Activated CD4-positive, alpha-beta T cell treated with anti-CD3 and anti-CD28 coated beads for 24 hours (primary cell): ENCODE measurements at places on chromosomes 5 and 9.

DNA sequence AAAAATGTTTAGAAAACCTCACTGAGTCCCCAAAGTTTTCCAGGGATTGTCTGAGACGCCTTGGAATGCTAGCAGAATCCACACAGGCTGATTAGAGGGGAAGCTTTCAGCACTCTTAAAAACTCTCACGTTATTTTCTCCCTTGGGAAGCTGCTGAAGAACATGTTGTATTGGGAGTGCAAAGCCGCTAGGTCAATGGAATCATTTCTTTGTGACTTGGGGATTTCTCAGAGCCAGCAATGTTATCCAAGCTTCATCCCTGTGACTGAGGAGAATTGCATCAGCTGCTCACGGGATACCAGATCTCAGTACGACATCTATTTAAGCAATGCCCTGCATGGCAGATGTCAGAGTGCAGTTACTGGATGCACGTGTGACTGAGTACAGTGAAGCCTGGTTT is 426.4 kb upstream of the MPDZ start:
- no peak for DNase-seq

GRCh38 chr5:148790545-148791333 is 35.7 kb upstream of the ADRB2 start:
- DNase-seq, result no peak

DNA sequence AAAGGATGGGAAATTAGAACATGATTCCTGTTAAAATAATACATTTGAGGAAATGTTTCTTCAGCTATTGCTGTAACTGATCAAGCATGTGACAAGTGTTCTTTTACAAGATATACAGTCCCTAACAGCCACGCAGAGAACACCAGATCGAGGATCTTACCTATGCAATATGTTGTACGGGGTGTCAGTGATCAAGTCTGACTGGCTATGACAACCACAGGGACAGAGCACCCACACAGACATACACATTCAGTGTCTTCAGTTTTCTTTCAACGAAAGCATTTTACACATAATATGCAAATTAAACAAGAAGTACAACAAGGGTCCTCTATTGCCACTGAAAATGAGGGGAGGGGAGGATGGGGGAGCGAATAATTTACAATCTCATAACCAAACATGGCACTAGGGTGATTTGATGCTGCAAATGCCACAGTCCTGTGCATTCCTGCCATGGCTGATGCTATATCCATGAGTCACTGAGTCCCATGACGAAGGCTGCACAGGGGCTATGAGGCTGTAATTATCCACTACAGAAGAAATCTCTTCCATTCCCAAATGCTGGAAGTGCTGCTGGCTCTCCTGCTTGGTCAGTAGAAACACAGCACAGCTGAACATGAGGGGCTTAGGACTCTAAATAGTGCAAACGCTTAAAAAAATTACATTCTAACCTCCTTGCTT is 118.2 kb downstream of the KLHL3 start:
- no peak for DNase-seq

GRCh38 chr5:87120518-87121303 is 147.0 kb upstream of the RASA1 start:
- no peak for DNase-seq

DNA sequence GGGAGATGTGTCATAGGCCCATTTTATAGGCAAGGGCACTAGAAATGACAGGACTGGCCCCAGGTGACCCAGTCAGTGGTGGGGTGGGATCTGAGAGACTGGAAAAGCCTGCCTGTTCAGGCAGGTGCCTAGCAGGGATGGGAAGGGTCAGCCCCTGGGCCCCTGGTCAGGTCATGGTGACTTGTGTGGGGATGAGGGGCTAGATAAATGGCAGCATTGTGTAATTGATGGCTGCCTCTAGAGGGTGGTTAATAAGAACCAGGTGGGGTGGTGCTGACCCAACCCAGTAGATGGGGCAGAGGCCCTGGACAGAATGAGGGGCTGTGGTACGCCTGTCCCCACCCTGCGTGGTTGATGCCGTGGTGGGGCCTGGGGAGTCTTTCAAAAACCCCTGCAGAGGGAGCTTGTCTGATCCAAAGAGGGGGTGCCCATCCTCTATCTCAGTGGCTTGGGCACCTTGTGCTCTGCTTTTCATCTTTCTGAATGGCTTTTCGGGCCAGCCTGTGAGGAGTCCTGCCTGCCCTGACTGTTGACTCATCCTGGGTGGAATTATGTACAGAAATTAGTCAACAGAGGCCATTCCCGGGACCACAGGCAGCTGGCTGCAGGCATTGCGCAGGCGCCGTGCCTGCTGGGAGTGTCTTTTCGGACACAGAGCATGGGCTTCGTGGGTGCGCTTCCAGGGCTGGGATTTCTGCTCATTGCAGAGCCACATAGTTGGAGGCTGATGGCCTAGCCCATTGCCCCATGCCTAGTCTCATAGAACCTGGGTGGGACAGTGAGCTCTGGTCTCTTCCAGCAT is 93.6 kb upstream of the PITX1 start:
- no peak for DNase-seq

GRCh38 chr5:142783601-142784341 is 13.6 kb downstream of the ARHGAP26 start:
- peak; percentile 35 for DNase-seq

- peak; percentile 44 for DNase-seq
These were observed 3.2 kb upstream of the NRARP start for GRCh38 chr9:137305060-137305797.

GRCh38 chr5:56529666-56530430 is 285.5 kb upstream of the MAP3K1 start:
- DNase-seq, result no peak

GRCh38 chr5:173781816-173782670 is 106.1 kb upstream of the CPEB4 start:
- DNase-seq, result peak; percentile 37

DNA sequence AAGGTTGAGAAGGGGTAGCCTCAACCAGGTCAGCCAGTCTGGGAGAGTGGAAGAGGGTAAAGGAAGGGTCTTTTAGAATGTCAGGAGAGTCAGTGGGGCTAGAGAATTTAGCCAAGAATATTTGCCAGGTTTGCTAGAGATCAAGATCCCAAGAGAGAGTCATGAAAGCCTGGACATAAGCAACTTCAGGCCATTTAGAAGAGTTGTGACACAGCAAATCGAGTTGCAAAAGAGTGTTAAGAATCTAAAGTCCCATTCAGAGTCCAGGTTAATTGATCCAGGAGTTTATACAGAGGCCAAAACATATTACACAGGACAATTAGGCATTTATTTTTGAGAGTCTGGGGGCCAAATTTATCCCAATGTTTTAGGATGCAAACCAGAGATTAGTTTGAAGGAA is 1260.1 kb upstream of the ACO1 start:
- DNase-seq, result no peak

DNA sequence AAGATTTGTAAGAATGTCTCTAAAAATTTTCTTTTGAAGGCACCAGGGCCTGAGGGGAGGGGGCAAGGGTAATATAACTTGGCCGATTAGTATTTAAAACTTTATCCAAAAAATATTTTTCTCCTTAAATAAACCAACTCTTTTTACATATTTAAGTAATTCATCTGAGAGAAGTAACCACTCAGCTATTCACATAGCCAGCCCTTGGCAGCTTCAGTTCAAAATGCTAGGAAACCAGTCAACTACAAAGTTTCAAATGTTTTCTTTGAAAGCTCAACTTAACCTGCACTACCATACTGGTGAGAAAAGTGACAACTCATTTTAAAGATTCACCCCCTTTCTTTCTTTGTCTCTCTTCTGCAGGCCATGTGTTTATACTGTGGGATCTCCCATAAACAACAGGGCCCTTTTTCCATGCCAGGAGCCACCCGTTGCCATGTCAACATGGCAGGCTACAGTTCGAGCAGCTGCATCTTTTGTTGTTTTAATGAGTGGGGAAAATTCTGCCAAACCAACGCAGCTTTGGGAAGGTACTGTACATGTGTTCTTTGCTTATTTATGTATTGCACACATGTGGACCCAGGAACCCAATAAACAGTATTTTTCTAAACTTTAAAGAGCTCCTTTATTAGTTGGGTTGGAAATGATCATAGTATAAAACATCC is 46.3 kb downstream of the AOPEP start:
- DNase-seq, result no peak

DNA sequence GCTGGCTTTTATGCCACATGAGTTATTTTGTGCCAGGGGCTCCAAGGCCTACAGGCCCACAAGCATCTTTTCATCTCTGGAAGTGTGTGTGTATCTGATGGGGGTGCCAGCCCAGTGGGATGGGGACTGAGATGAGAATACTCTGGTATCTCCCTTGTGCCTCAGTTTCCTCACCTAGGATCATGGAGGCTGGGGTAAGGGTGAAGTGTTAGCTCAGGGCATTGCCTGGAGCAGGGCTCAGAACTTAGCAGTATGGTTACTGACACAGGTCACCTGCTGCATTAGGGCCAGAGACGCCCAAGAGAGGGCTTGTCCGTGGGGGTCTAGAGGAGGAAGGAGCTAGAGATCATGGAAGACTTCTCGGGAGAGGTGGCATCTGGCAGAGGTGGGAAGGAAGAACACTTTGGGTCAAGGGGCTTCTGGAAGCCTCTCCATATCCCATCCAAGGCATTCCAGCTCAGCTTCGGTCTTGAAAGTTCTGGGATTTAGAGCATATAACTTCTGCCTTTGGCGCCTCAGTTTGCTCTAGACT is 742 bp upstream of the WNK2 start:
- DNase-seq, result no peak

DNA sequence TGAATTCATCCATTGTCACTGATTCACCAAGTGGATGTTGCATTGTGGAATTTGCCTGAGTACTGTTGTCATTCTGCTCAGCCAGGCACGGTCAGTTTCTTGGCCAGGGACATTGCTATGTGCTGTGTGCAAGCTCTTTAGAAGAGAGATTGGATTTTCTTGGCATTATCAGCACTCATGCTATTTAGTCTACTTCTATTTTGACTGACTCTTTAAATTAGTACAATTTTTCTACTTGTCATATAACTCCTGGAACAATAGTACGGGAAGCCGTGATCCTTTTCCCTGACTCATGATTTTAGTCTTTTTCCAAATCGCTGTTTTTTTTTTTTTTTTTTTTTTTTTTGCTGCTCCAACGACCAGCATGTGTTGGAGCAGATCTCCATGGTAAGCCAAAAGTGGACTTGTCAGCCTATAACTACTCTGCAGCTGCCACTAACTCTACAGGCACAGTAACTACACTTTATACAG is 129.7 kb downstream of the CDC42SE2 start:
- no peak for DNase-seq

- DNase-seq, result no peak
These were observed 15.0 kb downstream of the ZSWIM6 start for GRCh38 chr5:61347080-61347479.

GRCh38 chr9:114465906-114466900 is 39.1 kb downstream of the WHRN start:
- DNase-seq, result no peak

- DNase-seq, result no peak
These were observed 23.5 kb upstream of the HAND1 start for GRCh38 chr5:154501566-154501965.

GRCh38 chr9:20604562-20604961 is 17.7 kb downstream of the MLLT3 start:
- DNase-seq, result no peak

- DNase-seq, result no peak
These were observed 65.7 kb downstream of the EFNA5 start for GRCh38 chr5:107604990-107605389.

DNA sequence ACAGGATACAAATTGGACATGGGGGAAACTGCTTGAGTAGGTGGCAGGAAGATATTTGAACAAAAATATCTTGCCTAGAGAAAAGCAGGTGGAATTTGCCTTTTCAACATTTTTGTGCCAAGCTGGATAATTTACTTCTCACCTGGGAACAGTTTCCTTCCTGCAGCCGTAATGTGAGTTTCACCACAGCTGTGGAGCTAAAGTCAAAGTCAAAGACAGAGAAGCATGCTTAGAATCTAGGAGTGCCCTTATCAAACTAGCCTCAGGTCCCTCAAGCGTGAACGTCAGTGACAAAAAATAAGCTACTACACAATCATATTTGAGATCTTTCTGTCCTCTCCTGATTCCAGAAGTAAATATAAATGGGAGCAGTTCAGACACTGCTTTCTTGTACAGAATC is 588.9 kb downstream of the MAT2B start:
- DNase-seq, result no peak
